ENCODE measurements at places on chromosomes 11 and 22.

DNA sequence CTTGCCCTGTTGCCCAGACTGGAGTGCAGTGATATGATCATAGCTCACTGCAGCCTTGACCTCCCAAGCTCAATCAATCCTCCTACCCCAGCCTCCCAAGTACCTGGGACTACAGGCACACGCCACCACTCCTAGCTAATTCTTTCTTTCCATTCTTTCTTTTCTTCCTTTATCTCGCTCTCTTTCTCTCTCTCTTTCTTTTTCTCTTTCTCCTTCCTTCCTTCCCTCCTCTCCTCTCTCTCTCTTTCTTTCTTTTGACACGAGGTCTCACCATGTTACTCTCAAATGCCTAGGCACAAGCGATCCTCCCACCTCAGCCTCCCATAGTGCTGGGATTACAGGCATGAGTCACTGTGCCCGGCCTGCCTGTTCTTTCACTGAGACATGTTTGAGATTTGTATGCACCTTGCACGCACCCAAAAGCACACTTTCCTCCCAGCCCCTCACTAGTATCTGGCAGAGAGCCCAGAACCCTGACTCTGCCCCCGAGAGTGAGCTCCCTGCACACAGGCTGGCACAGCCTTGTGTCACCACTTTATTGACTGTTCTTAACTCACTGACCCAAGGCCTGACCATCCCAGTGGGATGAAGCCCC is 56.8 kb downstream of the CD6 start:
- H3K27me3 ChIP-seq = no peaks in the 10 kb centered on the region
- no peaks in the 10 kb centered on the region for H3K4me1 ChIP-seq
- no peak overlapping the region for H3K4me3 ChIP-seq
- no peak overlapping the region for H3K27ac ChIP-seq
- DNase-seq = no peak

- H3K4me1 ChIP-seq = no peaks in the 10 kb centered on the region
- H3K4me3 ChIP-seq = no peak overlapping the region
- DNase-seq = no peak
- no peaks in the 10 kb centered on the region for H3K36me3 ChIP-seq
- H3K27ac ChIP-seq = no peak overlapping the region
Measured at GRCh38 chr22:22709719-22710445, 65.5 kb downstream of the GGTLC2 start.

GRCh38 chr11:108483163-108483562 is 15.0 kb downstream of the POGLUT3 start:
- H3K27ac ChIP-seq = no peak overlapping the region
- H3K4me1 ChIP-seq = no peaks in the 10 kb centered on the region
- H3K27me3 ChIP-seq = no peaks in the 10 kb centered on the region
- peaks cover 96% of the 10 kb centered on the region for H3K36me3 ChIP-seq
- no peak overlapping the region for H3K4me3 ChIP-seq

GRCh38 chr11:45607995-45608394 is 57.4 kb downstream of the CHST1 start:
- H3K27ac ChIP-seq = no peak overlapping the region
- H3K4me3 ChIP-seq = no peak overlapping the region
- H3K36me3 ChIP-seq = no peaks in the 10 kb centered on the region
- no peak for DNase-seq
- peaks cover 7% of the 10 kb centered on the region for H3K27me3 ChIP-seq
